Heart right ventricle (tissue), 16 donors: ENCODE measurements at places on chromosomes 12 and 14.

GRCh38 chr14:60654334-60654821, 5.1 kb upstream of the SIX1 start:
- H3K27me3 ChIP-seq: peaks cover 99% of the 10 kb centered on the region
- H3K4me1 ChIP-seq: peaks cover 37% of the 10 kb centered on the region
- no peak overlapping the region for H3K27ac ChIP-seq
- DNase-seq: no peak
- no peak overlapping the region for H3K4me3 ChIP-seq
- H3K36me3 ChIP-seq: no peaks in the 10 kb centered on the region

DNA sequence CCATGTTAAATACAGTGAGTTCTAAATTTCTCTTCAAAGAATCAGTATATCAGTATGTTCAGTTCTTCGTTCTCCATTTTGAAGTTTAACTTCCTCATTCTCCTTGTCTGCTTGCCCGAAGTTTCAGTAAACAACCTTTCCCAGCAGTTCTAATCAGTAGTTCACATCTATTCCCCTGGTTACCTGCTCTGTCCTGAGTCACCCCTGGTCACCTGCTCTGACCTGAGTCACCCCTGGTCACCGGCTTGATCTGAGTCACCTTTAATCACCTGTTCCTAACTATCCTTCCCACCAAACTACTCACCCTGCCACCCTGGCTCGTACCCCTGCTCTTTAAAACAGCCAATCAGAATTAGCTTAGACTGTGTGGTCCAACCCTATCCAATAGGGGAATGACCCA, 9.4 kb upstream of the OR10G3 start:
- peaks cover 7% of the 10 kb centered on the region for H3K27me3 ChIP-seq
- no peak overlapping the region for H3K27ac ChIP-seq
- H3K4me1 ChIP-seq: no peaks in the 10 kb centered on the region
- no peak for DNase-seq
- H3K36me3 ChIP-seq: no peaks in the 10 kb centered on the region
- no peak overlapping the region for H3K4me3 ChIP-seq

DNA sequence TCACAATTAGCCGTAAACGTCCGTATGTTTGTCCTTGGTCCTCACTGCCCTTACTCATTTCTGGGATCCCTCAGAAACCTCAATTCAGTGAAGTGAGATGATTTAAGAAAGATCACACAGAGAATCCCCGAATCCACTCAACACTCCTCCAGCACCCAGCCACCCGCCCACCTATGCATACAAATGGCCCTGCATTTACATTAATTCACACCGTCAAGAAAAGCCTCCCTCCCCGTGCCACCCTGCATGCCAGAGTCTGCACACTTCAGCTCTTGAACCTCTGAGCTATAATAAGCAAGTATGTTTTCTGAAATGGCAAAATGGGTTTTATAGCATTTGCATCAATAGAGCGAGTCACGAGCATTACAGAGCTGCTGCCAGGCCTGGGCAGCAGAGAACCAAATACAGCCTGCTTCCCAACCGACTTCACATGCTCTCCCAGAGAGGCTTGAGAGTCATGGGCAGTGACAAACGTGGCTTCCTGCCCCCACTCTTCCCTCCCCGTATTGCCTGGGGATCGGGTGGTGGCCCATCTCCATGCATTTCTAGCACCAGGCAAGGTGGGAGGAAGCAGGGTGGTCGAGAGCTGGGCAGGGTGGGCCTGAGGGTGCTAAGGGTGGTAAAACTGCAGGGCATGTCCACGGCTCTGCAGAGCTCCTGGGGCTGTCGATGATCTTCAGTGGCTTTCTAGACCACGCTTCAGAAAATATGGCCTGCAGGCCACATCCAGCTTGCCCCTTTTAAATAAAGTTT, 177.6 kb downstream of the RIMBP2 start:
- H3K4me3 ChIP-seq: no peak overlapping the region
- H3K4me1 ChIP-seq: no peaks in the 10 kb centered on the region
- H3K36me3 ChIP-seq: no peaks in the 10 kb centered on the region
- no peak for DNase-seq
- H3K27ac ChIP-seq: no peak overlapping the region

- peaks cover 18% of the 10 kb centered on the region for H3K4me1 ChIP-seq
- no peak overlapping the region for H3K4me3 ChIP-seq
- DNase-seq: no peak
- H3K27me3 ChIP-seq: no peaks in the 10 kb centered on the region
- no peaks in the 10 kb centered on the region for H3K36me3 ChIP-seq
Measured at GRCh38 chr12:45663455-45663854, 66.1 kb upstream of the ARID2 start.

- H3K4me3 ChIP-seq: no peak overlapping the region
- DNase-seq: no peak
- peak overlapping the region; percentile 56 for H3K27ac ChIP-seq
- H3K27me3 ChIP-seq: no peaks in the 10 kb centered on the region
- H3K4me1 ChIP-seq: peaks cover 83% of the 10 kb centered on the region
Measured at GRCh38 chr12:15701631-15702156, 87.5 kb downstream of the EPS8 start.

GRCh38 chr14:105117710-105118385, 50.7 kb downstream of the JAG2 start:
- H3K27ac ChIP-seq: no peak overlapping the region
- H3K27me3 ChIP-seq: no peaks in the 10 kb centered on the region
- H3K4me1 ChIP-seq: no peaks in the 10 kb centered on the region
- H3K4me3 ChIP-seq: no peak overlapping the region

DNA sequence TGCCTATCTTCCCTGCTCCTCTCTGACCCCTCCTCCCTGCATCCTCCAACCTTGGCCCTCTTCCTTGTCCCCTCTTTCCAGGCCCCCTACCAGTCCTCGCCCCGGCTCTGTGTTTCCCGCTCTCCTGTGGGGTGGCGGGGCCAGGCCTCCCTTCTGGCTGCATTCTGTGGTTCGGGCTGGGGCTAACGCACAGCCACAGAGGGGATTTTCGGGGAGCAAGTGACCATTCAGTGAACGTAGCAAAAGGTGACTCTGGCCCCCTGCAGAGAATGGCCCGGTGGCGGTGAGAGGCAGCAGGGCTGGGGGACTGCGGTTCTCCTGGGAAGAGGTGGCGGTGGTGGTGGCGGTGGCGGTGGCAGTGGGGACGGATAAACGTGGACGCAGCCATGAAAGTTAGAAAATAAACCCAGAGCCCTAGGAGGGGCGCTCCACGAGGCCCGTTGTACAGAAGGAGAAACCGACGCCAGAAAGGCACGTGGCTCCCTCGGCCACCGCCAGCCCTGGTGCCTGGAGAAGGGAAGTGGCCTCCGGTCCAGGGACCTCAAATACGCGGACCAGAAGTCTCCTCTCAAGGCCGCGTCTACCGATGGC, 269.6 kb downstream of the ADGRD1 start:
- H3K4me1 ChIP-seq: no peaks in the 10 kb centered on the region
- no peaks in the 10 kb centered on the region for H3K36me3 ChIP-seq
- H3K27ac ChIP-seq: no peak overlapping the region
- H3K4me3 ChIP-seq: no peak overlapping the region

DNA sequence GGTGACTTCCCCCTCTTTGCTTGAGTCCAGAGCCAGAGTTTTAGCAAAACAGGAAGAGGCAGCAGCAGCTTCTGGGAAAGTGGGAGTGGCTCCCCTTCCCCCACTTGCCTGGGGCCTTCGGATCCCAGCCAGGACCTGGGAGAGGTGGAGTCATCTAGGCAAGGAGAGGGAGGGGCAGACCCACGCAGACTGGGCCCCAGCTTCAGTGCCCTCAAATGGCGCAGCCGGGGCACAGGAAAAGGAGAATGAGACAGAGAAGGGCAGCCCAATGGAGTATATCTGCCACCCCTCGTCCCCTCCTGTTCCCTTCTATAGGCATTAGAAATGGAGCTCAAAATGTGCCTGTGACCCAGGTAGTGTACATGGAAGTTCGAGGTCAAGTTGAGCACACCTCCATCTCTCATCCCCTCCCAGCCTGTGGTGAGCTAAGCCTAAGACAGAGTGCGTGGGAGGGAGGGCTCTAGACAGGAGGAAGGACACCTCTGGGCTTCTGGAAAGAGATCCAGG, 9.3 kb upstream of the HDAC7 start:
- peak overlapping the region; percentile 90 for H3K27ac ChIP-seq
- peaks cover 61% of the 10 kb centered on the region for H3K4me1 ChIP-seq
- H3K36me3 ChIP-seq: no peaks in the 10 kb centered on the region

- no peak overlapping the region for H3K27ac ChIP-seq
- no peaks in the 10 kb centered on the region for H3K27me3 ChIP-seq
- H3K4me1 ChIP-seq: no peaks in the 10 kb centered on the region
- H3K4me3 ChIP-seq: no peak overlapping the region
- no peaks in the 10 kb centered on the region for H3K36me3 ChIP-seq
- no peak for DNase-seq
Measured at GRCh38 chr14:84453307-84453950, 1076.5 kb upstream of the FLRT2 start.

DNA sequence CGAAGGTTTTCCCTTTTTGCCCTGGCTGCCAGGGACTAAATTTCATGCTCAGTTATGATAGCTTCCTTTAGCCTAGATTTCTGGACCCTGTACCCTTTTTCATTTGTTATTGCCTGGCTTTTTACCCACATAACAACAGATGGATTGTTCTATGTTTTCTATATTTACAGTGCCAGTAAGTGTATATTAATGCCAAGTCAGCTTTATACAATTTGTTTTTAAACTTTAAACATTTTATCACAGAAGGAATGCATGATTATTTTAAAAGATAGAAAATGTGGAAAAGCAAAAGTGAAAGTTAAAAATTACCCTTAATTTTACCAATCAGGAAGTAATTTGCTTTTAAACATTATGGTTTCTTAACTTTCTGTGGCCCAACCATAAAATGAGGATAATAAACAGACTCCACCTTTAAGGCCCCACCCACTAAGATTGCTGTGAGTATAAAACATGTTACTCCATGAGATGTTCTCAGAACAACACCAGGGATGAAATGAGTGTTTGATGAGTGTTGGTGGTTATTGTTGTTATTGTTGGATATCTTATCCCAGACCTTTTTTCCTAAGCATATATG, 496.8 kb downstream of the EGLN3 start:
- H3K4me3 ChIP-seq: no peak overlapping the region
- no peaks in the 10 kb centered on the region for H3K36me3 ChIP-seq
- H3K27me3 ChIP-seq: no peaks in the 10 kb centered on the region
- DNase-seq: no peak
- peaks cover 3% of the 10 kb centered on the region for H3K4me1 ChIP-seq
- H3K27ac ChIP-seq: no peak overlapping the region

DNA sequence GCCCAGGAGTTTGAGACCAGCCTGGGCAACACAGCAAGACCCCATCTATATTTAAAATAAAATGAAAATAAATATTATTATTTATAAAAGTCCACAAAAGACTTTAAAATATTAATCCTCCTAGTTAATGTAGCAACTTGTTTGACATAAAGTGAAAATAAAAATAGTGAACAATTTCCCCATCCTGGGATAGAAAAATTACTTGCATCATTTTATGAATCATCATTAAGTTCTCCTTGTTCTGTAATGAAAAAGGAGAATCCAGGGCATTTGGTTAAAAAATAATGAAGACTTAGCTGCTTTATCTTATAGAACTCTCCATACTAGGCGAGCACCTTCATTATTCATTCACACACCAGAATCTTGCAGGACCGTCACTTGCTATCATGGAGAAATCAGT, 66.1 kb downstream of the ELK3 start:
- H3K36me3 ChIP-seq: peaks cover 75% of the 10 kb centered on the region
- no peaks in the 10 kb centered on the region for H3K27me3 ChIP-seq
- H3K4me3 ChIP-seq: no peak overlapping the region

- H3K4me1 ChIP-seq: peaks cover 16% of the 10 kb centered on the region
- H3K36me3 ChIP-seq: no peaks in the 10 kb centered on the region
- no peaks in the 10 kb centered on the region for H3K27me3 ChIP-seq
- DNase-seq: no peak
Measured at GRCh38 chr12:49873361-49873934, 30.3 kb downstream of the FAIM2 start.

DNA sequence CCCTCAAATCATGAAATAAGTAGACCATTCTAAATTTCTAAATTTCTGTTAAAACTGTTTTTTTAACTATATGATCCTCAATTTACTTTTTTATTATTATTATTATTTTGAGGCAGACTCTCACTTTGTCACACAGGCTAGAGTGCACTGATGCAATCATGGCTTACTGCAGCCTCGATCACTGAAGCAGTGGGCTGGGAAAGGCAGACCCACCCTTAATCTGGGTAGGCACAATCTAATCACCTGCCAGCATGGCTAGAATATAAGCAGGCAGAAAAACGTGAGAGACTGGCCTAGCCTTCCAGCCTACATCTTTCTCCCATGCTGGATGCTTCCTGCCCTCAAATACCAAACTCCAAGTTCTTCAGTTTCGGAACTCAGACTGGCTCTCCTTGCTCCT, 2.3 kb downstream of the ERO1A start:
- no peaks in the 10 kb centered on the region for H3K27me3 ChIP-seq
- H3K4me3 ChIP-seq: no peak overlapping the region
- peaks cover 77% of the 10 kb centered on the region for H3K4me1 ChIP-seq
- no peak for DNase-seq
- no peak overlapping the region for H3K27ac ChIP-seq
- no peaks in the 10 kb centered on the region for H3K36me3 ChIP-seq

- H3K27me3 ChIP-seq: peaks cover 13% of the 10 kb centered on the region
- DNase-seq: no peak
- H3K27ac ChIP-seq: no peak overlapping the region
- no peaks in the 10 kb centered on the region for H3K36me3 ChIP-seq
Measured at GRCh38 chr14:104204660-104205149, 66.3 kb downstream of the KIF26A start.

DNA sequence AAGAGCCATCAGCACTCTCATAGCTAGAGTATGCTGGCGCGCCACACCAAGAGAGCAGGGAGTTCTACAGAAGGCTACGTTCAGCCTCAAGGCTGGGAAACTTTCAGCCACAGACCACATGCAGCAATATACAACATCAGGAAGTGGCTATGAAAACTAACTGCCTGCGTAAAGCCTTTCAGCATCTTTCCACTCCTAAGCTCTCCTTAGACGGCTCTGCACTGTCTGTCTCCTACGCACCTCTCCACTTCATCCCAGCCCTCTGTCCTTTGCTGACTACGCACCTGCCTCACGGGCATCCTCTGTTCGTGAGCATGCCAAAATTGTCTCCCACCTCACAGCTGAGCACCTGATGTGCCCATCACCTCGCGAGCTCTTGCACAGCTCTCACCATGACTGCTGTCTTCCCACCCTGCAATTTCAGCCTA, 9.7 kb downstream of the MPHOSPH9 start:
- no peaks in the 10 kb centered on the region for H3K4me1 ChIP-seq
- no peak overlapping the region for H3K4me3 ChIP-seq
- H3K27me3 ChIP-seq: no peaks in the 10 kb centered on the region
- H3K36me3 ChIP-seq: no peaks in the 10 kb centered on the region

DNA sequence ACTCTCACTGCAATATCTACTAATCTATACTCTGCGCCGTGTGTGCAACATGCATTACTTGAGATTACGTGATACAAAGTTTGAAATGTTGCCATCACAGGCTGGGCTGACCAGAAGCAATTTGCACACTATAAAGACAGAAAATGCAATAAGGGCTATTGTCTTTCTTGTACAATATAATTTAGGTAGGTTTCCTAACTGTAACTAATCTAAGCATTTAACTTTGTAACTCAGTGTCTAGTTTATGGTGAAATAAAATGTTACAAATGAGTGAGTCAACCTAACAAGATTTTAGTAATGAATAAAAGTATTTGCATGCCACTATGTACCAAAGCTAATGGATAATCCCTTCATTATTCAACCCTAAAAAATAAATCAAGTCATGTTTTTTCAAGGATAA, 57.8 kb downstream of the LRP6 start:
- H3K4me1 ChIP-seq: peaks cover 10% of the 10 kb centered on the region
- no peaks in the 10 kb centered on the region for H3K27me3 ChIP-seq
- no peak for DNase-seq
- H3K27ac ChIP-seq: no peak overlapping the region
- no peaks in the 10 kb centered on the region for H3K36me3 ChIP-seq

- H3K36me3 ChIP-seq: no peaks in the 10 kb centered on the region
- no peaks in the 10 kb centered on the region for H3K27me3 ChIP-seq
- no peak for DNase-seq
- H3K4me1 ChIP-seq: peaks cover 9% of the 10 kb centered on the region
Measured at GRCh38 chr14:54188064-54188666, 208.6 kb upstream of the CDKN3 start.
